ENCODE measurements at places on chromosomes 13 and 19. TPM values are rescaled to one million over a fixed set of nuclear protein-coding genes. Genes with fewer than 3 reads are reported as not detected.

NXNL1 gene
- not detected for polyA plus RNA-seq

LHB gene
- polyA plus RNA-seq = not detected

GRCh38 chr13:80341756-80342370 is 937 bp upstream of the SPRY2 start:
- peak; percentile 56 for DNase-seq

DNA sequence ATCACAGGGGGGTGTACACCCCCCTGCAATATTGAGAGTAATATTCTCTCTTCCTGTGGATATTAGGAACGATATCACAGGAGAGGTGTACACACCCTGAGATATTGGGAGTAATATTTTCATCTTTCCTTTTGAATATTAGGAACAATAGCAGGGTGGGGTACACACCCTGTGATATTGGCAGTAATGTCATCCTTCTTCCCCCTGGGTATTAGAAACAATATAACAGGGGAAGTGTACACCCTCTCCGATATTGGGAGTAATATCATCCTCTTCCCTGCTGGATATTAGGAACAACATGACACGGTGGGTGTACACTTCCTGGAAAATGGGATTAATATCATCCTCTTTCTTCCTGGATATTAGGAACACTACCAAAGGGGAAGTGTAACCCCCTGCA is 57.8 kb upstream of the CEACAM21 start:
- DNase-seq = no peak

DNA sequence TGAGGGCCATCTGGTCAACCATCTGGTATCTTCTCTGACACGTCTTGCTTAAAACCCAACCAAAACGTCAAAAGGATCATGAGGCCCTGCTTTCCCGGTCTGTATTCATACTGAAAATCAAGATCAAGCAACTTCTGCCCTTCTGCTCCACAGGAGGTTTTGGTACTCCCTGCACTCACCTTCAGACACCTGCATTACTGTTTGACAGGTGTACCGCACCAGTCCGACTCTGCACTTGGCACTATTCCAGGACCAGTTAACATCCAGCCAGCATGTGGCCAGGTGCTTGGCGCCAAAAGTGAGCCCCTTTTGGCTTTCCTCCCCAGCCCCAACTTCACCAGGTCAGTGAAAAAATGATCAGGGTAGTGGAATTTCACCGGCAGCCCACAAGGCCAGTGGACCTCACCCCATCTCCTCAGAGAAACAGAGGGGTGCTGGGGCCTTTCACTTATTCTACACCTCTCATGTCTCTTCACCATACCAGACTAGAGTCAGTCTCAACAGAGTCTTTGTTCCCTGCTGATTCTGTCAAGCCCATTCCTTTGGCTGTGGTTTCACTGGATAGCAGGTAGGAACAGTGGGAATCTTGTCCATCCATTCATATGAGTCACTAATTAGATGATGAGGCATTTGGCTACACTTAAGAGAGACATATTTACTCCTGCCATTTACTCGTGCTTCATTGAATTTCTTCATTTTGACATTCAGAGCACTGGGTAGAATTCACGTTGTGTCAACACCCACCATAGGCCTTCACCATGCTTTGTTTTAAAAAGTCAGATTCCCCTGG is 85.3 kb downstream of the ZNF726 start:
- no peak for DNase-seq

- DNase-seq = peak; percentile 65
These were observed at the start of gene MEX3D for GRCh38 chr19:1568320-1569019. Gene MEX3D (minus strand): TSS chr19:1568325. CDS start chr19:1568058, 267 bp downstream.

GRCh38 chr19:58584498-58585441 is 11.6 kb upstream of the MZF1 start:
- DNase-seq = no peak

- DNase-seq = no peak
These were observed 55.8 kb upstream of the NBEA start for GRCh38 chr13:34886121-34886875.

- no peak for DNase-seq
These were observed 361.6 kb downstream of the COG6 start for GRCh38 chr13:40016953-40017660.

DNA sequence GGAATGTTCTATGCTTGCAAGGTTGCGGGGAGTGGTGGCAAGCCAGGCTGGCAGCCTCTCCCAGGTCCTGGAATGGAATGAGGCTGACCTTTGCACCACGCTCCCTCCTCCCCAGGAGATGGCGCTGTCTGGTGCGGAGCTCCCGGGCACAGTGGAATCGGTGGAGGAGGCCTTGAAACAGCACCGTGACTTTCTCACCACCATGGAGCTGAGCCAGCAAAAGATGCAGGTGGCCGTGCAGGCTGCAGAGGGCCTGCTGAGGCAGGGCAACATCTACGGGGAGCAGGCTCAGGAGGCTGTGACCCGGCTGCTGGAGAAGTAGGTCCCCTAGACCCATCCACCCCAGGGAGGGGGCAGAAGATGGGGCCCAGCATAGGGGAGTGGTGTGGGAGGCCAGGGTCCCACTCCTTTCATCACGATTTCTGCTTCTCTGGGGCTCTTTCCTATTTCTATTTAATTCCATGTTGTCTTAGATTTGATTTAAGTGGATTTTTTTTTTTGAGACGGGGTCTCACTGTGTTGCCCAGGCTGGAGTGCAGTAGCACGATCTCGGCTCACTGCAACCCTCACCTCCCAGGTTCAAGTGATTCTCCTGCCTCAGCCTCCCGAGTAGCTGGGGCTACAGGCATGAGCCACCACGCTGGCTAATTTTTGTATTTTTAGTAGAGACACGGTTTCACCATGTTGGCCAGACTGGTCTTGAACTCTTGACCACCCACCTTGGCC is 53.2 kb upstream of the SHKBP1 start:
- peak; percentile 36 for DNase-seq

DNA sequence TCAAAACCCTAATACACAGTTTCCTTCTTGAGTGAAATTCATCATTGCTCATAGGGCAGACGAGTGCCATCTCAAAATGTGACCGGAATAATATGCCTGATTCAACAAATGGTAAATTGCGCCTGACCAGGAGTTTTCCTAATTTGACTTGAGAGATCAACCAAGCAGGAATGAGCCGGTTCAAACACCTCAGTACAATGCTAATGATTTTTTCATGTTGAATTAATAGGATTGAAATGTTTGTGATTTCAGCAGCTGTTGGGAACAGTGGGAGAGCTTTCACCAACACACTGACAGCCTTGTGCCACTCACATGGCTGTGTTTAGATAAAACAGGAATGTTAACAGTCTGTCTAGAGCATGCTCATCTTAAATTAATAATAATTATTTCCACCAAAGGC is 484.8 kb downstream of the PCDH9 start:
- no peak for DNase-seq

DNA sequence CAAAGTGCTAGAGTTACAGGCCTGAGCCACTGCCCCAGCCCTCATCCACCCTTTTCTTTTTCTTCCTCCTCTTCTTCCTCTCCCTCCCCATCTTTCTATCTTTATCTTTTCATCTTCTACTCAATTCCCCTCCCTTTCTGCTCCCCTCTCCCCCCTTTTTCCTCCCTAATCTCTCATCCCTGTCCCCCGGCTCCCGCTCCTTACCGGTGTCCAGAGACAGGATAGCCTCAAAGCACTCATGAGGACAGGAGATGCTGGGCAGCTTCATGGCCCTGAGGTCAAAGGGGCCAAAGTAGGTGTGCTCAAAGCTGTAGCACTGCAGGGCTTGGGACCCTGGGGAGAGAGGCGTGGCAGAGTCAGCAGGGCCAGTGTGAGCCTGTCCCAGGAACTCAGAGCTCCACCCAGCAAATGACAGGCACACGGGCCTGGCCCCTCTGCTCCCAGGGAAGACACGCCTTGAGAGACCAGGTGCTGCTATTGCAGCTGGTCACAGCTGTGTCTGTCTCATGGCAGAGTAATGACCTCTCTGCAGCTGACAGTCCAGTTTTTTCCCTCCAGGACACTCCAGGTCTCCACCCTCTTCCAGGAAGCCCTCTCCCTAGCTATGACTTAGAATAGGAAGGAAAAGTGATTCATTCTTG is 2.6 kb downstream of the LYPD5 start:
- DNase-seq = no peak

GRCh38 chr19:1959928-1960589 is 19.1 kb downstream of the CSNK1G2 start:
- no peak for DNase-seq

DNA sequence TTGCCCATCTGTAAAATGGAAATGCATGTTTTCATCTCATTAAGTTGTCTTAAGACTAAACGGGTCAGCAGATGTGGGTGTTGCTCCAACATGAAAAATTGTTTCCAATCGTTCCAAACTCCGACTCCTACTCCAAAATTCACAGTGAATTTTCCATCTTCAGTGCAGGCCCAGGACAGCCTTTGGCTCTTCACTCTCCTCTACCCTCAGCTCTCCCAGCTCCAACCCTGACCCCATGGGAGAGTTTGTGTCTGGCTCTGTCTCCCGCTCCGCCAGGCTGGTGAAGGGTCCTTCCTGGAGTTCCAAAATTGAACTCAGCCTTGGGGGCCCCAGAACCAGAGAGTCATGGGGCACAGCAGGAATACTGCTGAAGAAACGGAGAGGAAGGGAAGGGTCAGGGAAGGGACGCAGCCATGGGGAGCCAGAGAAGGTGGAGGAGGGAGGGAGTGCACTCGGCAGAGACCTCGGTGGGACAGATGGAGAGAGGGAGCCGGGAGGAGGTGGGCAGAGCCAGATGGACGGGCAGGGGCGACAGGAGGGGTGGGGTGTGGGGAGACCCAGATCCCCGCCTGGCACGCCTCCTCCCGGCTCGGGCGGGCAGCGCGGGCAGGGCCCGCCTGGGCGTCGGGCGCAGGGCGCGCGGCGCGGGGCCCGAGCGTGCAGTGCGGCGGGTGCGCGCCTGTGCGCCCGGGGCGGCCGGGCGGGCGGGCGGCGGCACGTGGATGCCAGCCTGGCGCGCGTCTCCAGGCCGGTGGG is 45.6 kb downstream of the CELF5 start:
- DNase-seq = no peak

Data from right renal pelvis (tissue), 4 donors.